ENCODE measurements at places on chromosomes 13 and 19.

GRCh38 chr13:48446464-48446863 lies 33.6 kb upstream of the LPAR6 start:
- no peak for DNase-seq

DNA sequence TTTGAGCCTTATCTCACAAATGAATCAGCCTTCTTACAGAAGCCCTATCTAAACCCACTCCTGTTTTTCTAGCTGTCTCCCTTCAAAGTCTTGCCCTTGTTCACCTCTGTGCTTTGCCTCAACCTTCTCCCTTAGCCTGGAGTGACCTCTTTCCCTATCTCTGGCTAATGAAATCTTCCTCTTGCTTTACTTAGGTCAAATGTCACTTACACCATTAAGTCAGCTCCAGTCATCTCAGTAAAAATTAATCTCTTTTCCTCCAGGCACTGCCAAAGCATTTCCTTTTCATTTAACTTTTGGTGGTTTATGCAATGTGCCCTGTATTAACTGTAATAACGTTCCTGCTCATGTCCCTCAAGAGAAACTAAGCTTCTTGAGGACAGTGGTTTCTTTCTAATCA lies 596.5 kb upstream of the MIR17HG start:
- no peak for DNase-seq

DNA sequence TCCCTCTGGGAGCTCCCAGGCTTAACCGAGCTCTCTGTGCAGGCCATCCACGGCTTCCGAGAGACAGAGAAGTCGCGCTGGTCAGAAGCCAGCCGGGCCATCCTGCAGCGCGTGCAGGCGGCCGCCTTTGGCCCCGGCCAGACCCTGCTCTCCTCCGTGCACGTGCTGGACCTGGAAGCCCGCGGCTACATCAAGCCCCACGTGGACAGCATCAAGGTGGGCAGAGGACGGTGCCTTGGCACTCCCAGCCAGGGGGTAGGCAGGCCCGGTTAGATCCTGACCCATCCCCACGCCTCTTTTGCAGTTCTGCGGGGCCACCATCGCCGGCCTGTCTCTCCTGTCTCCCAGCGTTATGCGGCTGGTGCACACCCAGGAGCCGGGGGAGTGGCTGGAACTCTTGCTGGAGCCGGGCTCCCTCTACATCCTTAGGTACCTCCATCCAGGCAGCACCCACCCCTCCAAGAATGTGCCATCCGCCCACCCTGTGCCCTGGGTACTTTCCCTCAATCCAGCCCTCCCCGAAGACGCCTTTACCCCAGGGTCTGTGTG lies 1.5 kb downstream of the PSPN start:
- DNase-seq = no peak

DNA sequence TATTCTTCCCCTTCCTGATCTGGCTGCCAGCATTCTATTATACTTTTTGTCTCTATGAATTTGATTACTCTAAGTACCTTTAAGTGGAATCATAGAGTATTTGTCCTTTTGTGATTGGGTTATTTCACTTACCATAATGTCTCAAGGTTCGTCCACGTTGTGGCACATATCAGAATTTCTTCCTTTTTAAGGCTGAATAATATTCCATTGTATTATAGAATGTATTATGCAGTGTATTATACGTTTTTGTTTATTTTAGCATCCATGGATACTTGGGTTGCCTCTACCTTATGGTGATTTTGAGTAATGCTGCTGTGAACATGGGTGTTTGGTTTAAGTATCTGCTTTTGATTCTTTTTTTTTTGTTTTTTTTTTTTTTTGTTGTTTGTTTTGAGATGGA lies 19.3 kb downstream of the URI1 start:
- no peak for DNase-seq

DNA sequence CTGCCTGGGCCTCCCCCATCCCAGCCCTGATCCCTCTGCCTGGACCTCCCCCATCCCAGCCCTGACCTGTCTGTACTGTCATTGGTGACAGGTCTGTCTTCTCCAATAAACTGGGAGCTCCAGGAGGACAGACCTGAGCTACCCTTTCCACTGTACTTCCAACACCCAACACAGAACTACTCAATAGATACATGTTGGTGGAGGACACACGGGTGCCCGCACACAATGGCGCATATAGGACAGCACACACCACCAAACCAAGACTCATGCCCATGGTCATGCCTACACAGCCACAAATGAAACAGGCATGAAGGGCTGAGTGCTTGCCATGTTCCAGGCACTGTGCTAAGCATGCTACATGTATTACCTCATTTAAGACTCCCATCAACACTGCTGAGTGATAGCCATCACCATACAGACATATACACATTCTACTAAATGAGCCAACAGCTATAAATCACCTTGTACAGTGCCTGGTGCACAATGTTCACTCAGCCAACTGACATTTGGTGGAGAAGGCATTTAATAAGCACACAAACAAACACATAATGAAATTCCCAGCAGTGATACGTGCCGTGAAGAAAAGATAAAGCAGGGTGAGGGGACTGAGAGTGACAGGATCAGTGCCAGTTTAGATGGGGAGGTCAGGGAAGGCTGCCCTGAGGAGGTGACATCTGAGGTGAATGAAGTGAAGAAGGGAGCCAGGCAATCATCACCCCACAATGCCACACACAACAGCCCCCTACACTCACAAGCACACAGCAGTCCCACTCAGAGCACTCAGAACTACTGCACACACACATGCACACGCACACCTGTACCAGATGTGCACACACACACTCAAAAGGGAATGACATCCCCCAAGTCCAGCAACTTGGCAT lies 857 bp downstream of the POU2F2 start:
- no peak for DNase-seq

DNA sequence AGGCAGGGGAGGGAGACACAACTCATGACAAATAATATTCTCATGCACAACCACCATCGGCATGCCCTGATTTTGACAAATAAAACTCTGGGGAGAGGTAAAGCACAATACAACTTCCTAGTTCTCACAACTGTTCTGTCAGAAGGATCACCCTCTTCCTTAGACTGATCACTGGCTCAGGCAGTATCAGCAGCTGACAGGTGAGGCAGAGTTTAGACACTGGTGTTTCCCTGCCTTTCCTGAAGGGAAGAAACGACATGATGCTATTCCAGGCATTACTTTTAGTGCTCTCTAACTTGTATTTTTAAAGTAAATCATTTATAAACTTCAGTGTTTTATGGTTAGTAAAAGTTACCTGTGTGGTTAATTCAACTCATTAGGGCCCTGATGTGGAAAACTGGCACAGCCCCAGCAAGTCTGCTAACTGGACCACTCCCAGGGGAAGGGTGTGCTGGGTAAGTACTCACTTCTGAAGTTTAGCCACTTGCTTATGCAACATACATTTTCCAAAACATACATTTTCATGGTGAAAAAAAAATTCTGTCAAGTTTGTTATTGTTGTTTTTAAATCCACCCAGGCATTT lies 82.8 kb downstream of the CRYL1 start:
- DNase-seq = no peak

- DNase-seq = no peak
These were observed 94.1 kb downstream of the KL start for GRCh38 chr13:33110386-33110712.

DNA sequence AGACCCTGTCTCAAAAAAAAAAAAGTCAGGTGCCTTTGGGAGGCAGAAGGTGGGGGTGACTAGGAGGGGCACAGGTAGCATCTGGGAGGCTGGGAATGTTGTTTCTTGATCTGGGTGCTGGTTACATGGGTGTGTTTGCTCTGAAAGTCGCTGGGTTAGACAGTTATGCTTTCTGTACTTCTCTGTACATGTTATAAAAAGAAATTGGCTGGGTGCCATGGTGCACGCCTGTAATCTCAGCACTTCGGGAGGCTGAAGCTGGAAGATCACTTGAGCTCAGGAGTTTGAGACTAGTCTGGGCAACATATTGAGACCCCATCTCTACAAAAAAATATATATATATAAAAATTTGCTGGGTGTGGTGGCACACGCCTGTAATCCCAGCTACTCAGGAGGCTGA lies 15.1 kb downstream of the NOSIP start:
- no peak for DNase-seq

DNA sequence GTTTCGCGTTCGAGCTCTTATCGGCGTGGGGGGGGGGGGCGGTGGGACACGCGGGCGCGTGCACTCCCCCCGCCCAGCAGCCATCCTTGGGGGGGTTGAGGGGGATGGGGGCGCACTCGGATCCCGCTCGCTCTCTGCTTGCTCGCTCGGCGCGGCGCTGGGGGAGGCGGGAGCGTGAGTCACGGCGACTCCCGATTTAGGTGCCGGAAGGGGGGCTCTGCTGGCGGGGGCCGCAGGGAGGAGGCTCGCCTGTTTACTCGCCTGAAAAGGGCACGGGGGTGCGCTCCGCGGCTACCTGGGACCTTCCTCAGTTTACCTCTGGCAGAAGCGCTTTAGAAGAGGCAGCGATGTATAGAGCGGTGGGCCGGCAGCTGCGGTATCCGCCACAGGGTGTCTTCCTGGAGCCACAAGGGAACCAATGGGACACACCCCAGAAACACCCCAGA lies 1.1 kb upstream of the PDE4A start:
- no peak for DNase-seq

GRCh38 chr19:7982103-7982502 lies 23.3 kb downstream of the ELAVL1 start:
- no peak for DNase-seq

- DNase-seq = no peak
These were observed 19.3 kb downstream of the AP1M1 start for GRCh38 chr19:16216744-16217670.

- DNase-seq = no peak
These were observed 14.3 kb downstream of the BCKDHA start for GRCh38 chr19:41411968-41412265.

DNA sequence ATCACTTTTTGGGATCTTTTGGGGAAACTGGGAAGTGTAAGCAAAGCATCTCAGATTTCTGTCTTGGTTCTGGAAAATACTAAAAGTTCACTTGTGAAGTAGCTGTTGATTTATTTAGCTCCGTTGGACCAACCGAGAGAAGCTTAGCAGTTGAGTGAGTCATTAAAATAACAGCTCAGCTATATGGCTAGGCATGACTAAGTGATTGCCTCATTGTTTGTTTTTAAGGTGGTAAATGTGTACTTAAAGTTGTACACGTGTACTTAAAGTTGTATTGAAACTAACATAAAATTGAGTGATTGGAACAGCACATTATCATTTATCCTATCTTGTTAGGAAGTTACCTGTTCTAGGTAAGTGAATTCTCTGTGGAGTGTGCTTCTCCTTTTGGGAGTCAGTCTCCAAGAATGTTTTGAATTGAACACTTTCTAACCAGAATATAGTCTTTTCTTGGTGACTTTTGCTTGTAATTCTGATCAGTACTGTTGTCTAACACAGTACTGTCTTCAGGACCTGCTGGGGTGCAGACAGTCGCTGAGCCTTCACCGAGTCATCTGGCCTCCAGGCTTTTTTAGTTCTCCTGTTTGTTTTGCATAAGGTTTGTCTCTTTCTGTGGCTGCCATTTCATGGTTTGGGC lies 2.9 kb upstream of the DCUN1D2 start:
- no peak for DNase-seq
